ENCODE measurements at places on chromosomes 12 and 14.
A peak's percentile ranks its signal among the peaks of the same experiment; 100 is the strongest.

DNA sequence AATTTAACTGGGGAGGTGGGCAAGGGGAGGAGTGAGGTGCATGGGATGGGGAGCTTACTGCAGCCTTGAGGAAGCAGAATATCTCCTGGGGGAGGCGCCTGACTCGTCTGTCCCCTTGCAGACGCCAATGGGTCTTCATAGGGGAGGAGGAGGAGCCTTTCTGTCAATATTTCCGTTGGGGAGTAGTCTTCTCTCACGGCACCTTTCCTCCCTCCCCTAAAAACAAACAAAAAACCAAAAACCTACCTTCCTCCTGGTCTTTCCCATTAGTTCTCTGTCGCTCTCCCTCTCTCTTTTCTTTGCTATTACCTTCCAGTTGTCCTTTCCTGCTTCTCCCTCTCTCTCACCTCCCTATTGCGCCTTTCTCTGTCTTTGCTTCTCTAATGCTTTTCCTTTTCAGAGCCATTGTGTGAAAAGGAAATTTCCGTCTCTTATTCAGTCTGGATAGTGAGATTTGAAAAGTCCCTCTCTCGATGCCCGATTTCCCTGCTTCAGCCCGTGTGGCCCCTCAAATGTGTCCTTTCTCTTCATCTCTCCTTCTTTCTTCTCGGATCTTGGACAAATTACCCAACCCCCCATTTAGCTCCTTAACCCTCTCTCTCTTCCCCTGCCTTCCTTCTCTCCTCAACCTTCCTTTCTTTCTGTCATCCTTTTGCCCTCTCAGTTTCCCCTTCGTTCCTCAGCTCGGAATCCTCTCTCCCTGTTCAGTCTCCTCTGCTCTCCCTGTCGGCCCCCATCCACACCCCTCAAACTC, 5.9 kb downstream of the GPR84 start:
- peak; percentile 66 for DNase-seq

GRCh38 chr12:38646146-38646545, 259.2 kb downstream of the CPNE8 start:
- DNase-seq: no peak

- DNase-seq: no peak
These were observed 92.2 kb downstream of the PIWIL1 start for GRCh38 chr12:130429656-130430505.

DNA sequence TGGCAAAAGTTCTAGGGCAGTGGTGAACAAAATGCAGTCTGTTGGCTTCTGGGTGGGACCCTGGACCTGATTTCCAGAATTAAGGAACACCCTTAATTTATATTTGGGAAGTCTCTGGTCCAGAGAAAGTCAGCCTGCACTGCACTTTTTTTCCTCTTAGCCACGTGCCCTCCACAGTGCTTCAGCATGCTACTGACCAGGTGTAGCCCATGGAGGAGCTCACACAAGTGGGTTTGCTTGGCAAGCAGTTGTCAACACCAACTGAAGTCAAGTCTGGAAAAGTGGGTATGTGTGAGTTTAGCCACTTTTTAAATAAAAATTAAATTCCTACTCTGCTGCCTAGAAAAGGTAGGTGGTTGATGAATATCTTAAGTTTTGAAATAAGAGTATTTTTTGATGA, 111.3 kb downstream of the DAAM1 start:
- DNase-seq: no peak

DNA sequence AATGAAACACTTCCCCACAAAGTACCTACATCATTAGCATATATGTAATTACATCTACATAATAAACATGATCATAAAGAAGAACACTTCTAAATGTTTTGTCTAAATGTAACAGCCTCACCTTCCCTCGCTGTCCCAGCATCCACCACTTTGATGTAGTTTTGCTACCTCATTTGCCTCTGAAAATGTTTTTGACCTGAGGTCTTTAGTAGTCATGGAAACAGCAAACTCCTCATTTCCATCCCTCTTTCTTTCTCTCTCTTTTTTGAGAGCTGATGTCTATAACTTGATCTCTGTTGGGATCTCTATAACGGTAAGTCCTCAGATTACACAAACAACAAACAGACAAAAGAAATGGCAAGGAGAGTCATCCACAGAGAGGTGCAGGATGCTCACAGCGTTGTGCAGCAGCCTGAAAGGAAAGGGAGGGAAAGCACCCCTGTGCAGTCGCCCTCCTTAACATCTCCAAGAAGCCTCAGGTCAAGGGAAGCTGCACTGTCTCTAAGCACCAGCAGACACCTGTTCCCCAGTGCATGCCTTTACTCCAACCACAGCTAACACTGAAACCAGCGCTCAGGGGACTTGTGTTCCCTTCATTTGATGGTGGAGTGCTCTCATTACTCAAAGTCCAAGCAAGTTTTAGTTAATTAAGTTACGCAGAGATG, 268.7 kb downstream of the TMEM132D start:
- DNase-seq: no peak

DNA sequence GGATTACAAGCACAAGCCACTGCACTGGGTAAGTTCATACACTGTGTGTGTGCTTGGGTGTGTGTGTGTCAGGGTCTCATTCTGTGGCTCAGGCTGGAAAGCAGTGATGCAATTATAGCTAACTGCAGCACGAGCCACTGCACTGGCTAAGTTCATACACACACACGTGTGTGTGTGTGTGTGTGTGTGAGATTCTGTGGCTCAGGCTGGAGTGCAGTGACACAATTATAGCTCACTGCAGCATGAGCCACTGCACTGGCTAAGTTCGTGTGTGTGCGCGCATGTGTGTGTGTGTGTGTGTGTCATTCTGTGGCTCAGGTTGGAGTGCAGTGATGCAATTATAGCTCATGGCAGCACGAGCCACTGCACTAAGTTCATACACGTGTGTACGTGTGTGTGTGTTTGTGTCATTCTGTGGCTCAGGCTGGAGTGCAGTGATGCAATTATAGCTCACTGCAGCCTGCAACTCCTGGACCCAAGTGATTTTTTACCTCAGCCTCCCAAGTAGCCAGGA, 85.4 kb downstream of the HECTD1 start:
- no peak for DNase-seq

- no peak for DNase-seq
These were observed 9.4 kb downstream of the KRT80 start for GRCh38 chr12:52182384-52182783.

GRCh38 chr14:51922624-51923023, 62.2 kb downstream of the GNG2 start:
- no peak for DNase-seq

DNA sequence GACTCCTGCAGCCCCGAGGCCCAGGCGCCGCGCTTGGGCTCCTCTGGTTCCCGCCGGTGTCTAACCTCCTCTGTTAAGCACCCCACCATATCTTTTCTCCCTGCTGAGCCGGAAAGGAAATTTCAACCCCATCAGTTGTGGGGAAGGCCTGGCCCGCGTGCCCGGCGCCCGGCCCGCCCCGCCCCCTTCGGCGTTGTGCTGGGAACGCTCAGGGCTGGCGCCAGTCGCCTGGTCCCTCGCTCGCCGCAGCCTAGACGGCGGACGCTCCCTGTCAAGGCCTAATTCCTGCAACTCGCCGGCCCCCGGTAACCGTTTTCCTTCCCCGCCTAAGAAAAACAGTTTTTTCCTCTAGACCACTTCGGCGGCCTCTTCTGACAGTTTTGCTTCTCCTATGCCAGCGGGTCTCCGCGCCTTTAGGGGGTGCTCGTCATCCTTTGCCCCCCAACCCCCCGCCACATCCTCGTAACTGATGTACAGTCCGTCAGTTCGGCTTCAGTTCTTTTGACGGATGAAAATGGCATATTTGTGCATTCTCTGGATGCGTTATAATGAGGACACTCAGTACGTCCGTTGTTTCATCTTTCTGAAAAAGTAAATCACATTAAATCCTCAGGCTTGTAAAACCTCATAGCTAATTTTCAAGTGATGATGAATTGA, 506 bp upstream of the NAP1L1 start:
- peak; percentile 60 for DNase-seq

DNA sequence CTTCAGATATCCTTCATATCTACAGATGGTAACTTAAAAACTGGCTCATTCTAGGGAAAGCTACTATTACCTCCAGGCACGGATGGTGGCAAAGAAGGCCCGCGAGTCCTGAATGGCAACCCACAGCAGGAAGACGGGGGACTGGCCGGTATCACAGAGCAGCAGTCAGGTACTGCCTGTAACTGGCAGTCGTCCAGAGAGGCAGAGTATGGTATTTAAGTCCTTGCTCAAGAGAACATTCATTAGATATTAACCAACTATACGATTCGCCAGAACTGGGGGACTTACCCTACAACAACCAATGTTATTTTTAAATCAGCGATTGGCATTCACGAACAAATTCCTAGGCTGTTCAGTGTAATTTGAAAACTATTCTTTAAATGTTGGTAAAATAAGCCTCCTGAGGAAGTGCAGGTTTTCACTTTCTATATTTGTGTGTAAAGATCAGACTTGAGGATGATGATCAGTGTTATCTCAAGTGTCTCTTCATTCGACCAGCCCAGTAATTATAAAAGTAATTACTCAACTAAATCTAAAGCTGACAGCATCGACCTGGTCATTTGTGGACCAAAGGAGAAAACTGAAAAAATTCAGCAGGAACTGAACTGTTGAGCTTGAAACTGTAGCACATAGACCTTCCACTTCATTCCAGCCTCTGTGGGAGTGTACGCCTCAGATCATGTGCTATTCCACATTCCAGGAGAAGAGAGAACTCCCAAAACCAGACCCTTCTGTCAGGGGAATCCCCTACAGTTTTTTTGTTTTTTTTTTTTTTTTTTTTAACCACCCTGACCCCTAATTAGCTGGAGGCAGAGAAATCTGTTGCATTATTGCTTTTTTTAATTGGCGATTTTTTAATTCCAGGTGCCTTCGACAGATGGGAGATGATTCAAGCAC, 75.6 kb downstream of the ESR2 start:
- DNase-seq: no peak

GRCh38 chr12:108143144-108143543, 14.1 kb downstream of the WSCD2 start:
- DNase-seq: no peak

DNA sequence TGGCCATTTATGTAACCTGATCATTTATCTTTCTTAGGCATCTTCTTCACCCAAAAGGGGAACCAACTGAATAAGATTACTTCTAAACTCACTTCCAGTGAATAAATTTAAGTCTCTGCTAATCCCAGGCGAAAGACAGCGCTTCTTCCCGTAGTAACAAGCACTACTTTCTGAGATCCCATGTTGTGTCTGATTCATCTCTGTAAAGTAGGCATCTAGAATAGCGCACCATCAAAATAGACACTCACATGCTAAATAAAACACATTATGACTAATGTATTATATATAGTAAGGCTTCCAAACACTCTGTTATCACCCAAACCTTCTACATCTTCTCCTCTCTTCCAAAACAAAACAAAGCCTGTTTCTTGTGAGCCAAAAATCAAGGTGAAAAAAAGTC, 15.1 kb downstream of the GTF2A1 start:
- DNase-seq: no peak

DNA sequence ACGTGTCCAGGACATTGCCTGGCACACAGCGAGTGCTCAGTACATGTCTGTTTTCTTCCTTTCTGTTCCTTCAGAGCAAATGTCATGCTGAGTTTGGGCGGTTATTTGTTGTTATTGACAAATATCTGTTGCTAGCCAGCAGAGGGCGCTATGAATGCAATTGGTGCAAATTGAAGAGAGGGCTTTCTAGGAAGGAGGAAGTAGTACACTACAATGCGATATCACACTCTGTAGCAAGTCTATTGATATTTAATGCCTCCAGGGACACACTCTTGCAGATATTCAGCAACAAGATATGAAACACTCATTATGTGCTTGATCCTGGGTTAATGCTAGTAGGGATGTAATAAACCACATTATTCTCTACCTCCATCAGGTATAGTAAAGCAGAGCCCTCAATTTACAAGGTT, 267.3 kb upstream of the SRRM4 start:
- DNase-seq: peak; percentile 68

DNA sequence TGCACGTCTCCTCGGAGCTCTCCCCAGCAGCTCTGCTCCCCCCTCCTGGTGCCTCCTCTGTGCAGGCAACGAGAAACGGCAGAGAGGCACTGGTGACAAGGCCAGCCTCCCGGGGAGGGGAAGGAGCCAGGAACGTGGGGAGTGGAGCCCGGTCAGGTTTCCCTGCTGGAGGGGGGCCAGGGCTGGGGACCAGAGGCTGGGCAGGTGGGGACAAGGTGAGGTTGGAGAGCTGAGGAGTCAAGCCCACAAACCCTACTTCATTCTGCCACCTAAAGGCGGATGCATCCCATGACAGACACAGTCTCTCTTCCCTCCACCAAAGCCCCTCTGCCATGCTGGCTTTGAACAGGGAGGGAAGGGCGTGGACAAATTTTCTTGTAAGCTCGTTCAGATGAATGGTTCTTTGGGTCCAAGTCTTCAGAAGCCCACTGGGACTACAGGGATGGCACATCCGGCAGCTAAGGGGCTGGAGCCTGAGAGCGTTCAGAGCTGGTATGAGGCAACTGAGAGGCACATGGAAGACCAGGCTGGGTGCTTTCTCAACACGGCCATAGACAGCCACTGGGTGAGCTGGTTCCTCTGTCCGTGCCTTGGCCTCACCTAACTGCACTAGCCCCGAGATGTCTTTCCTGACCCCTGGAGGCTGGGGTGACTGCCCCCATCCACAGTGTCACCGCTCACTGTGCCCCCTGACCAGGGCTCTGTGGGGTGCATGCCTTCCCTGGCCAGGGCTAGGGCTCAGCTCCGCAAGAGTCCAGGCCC, 105.9 kb downstream of the RBM19 start:
- DNase-seq: peak; percentile 46

All from NCI-H2029 treated with DMSO at 0.1 percent for 48 hours (cell line).